Right cardiac atrium (tissue), 5 donors: ENCODE measurements at places on chromosomes 2 and 18.
A peak's percentile ranks its signal among the peaks of the same experiment; 100 is the strongest.

DNA sequence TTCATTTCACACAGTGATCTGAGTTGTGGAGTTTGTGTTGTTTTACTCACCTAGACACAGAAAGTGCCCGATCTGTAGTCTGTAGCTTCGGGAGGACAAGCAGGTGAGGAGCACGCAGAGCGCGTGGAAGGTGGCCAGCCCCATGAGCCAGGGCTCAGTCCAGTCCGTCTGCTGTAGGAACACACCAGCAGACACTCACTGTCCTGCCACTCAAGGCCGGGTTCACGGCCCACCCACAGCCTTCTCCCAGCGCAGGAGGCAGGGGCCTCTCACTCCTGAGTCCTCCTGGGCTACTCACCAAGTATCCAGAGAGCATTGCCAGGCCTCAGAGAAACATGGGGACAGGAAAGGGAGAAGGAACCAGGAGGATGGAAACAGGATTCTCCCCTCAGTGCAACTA lies 1.7 kb downstream of the TMEM18 start:
- DNase-seq = no peak

DNA sequence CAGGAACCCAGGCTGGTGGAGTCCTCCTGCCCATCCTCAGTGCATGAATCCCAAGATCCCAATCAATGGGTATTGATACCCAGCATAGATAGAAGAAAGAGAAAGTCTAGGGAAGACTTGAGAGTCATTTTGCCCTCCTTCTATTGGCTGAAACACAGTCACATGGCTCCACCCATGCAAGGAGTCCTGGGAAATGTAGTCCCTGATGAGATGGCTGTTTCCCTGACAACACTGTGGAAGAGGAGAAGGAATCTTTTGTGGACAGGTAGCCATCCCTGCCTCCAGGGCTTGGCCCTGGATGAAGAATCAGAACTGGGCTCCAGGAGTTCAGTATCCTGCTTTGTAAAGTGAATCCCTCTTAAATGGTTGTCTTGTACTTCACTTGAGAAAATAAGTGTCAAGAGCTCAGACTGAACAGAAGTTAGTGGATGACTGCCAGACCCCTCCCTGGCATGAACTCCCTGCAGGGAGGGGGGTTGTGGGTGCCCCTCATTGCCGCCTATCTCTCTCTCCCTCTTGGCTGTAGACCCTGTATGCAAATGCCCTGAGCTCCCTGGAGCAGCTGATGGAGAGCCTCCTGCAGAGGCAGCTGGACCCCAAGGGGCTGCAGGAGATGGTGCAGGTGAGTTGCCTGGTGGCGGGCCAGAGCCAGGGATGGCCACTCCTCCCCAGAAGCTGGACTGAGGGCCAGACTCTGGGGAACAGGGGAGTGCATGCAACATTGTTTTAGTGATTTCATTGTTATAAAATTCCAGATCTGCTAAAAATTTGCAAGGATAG lies 36.1 kb downstream of the MROH2A start:
- no peak for DNase-seq

- no peak for DNase-seq
Measured at GRCh38 chr2:102424754-102425153, 1.8 kb downstream of the IL18RAP start.

DNA sequence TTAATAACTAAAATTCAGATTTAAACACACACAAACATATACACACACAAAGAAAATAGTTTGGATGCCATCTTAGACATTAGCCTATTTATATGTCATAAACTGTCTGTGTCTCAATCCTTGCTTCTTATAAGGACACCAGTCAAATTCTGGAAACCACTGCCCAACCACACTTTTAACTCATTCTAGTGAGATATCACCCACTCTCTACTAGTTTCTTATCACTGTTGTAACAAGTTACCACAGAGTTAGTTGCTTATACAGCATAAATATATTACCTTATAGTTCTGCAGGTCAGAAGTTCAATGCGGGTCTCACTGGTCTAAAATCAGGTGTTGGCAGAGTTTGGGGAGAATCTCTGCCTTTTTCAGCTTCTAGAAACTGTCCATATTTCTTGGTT lies 239.1 kb downstream of the MTX2 start:
- no peak for DNase-seq

GRCh38 chr2:79994965-79995364 lies 309.6 kb downstream of the LRRTM1 start:
- DNase-seq = no peak

DNA sequence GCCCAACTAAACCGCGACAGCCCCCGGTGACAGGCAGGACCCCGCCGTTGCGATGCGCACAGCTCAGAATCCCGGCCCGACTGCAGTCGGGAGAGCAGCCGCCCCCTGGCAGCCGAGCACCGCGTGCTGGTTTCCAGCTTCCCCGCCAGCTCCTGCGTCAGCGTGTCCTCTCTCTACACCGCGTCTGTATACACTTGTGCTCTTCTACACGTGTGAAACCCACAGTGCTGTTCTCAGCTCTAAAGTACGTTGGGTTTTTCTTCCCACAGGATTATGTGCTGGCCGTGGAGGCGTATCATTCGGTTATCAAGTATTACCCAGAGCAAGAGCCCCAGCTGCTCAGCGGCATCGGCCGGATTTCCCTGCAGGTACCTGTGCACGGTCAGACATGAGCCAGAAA lies 54.0 kb downstream of the ADI1 start:
- no peak for DNase-seq

DNA sequence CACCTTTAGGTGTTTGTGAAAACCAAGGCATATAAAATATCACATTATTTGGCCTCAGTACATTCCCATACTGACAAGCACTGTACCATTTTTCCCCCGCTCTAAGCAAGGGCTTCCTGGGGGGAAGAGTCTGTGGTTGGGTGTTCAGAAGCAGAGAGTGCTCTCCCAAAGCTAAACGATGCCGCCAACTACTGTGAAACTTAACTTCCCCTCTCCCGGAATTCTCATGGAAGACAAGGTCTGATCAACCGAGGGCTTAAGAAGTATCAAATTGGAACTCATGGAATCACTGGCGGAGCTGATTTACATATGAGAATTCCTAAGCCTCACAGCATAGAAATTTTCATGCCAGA lies 433 bp upstream of the MFF start:
- no peak for DNase-seq

GRCh38 chr2:130853391-130853790 lies 16.7 kb downstream of the ARHGEF4 start:
- no peak for DNase-seq

GRCh38 chr2:105733875-105734274 lies 10.8 kb upstream of the NCK2 start:
- no peak for DNase-seq

GRCh38 chr18:13136056-13136903 lies 82.3 kb upstream of the LDLRAD4 start:
- peak; percentile 81 for DNase-seq

- DNase-seq = peak; percentile 63
Measured at GRCh38 chr2:120885321-120885720, 149.7 kb downstream of the GLI2 start.

- DNase-seq = peak; percentile 92
Measured at GRCh38 chr2:174682578-174683391, 81.5 kb downstream of the CHRNA1 start.

DNA sequence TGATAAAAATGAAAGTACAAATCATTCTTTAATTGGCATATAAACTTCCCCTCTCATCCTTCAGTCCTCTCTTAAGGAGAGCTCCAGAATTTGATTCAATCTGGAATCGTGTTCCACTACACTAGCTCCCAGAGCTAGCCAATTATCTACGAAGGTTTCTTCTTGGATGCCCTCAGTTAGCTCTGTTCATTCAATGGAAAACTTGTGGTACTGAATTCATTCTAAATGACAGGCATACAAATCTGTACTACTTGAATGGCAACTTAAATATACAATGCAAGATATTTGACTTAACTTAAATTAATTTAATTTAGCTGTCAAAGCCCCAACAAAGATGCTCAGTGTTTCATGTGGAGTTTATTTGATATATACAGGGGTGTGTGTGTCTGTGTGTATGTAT lies 1474.2 kb upstream of the CELF4 start:
- no peak for DNase-seq

GRCh38 chr2:197838036-197838435 lies 33.6 kb downstream of the PLCL1 start:
- peak; percentile 35 for DNase-seq

GRCh38 chr18:59189008-59189407 lies 30.9 kb upstream of the GRP start:
- no peak for DNase-seq

GRCh38 chr18:2572892-2573291 lies 1.5 kb downstream of the NDC80 start:
- no peak for DNase-seq

DNA sequence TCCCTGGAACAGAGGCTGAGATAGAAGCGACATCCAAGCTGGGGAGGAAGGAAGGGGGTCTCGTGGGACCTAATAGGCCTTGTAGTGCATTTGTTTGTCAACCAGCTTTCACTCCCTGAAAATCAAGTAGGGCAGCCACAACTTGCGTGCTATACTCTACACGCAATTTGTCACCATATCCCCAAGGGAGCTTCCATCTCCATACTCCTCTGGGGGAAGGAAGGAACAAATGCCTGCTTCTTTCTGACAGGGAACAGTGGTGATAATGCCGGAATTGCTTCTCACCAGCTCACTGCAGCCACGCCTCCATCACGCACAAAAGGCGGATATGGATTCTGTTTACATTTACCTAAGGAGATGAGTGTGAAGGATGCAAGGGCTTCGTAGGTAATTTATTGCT lies 213.4 kb downstream of the TMEM163 start:
- DNase-seq = no peak

- peak; percentile 20 for DNase-seq
Measured at GRCh38 chr2:168849610-168850009, 40.6 kb downstream of the SPC25 start.

DNA sequence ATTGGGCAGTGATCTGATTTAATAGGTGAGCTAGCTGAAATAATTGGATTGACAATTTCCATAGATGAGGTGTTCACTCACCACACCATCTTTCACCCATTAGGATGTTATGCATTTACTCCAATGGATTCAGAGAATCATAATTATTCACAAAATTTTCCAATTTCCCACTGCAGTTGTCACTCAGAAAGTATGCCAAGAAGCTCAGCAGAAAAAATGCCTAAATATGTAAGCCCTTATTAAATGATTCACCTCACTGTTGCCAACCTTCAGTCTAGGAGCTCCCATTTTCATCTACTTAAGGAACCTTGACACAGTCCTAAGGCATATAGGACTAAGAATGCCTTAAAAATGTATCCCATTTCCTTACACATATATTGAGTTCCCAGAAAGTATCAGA lies 94.3 kb downstream of the MBD2 start:
- no peak for DNase-seq

DNA sequence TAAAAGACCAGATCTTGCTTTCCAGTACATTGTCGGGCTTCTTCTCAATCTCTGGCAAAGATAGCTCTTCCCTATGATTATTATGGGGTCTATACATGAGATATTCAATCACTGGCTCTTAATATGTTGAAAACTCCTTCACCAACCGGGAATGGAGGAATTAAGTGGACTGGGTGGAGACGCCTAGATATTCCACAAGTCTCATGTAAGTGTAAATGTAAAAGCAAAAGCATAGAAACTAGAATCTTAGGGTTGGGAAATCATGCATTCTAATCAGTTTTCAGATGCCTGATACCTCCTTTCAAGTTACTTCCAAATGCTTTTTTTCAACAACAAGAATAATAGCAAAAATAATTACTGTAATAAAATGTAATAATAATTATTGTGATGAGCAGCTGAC lies 38.0 kb downstream of the DPP4 start:
- DNase-seq = no peak

DNA sequence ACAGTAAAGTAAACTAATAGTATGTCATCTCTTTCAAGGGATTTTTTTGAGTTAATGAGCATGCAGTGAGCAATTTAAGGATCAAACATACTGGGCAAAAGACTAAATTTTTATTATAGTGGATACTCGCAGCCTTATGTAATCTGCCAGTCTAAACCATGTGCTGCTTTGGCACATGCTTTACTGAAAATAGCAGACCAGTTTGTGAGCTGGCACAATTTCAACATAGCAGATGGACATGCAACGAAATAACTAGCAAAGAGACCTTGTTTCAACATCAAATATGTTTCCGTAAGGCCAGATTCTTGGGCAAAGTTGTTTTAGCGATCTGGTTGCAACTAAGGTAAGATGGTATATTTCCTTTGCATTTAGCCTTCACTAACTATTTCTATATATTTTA lies 807.3 kb downstream of the NR4A2 start:
- no peak for DNase-seq

- DNase-seq = no peak
Measured at GRCh38 chr18:55239740-55240139, 280.5 kb upstream of the CCDC68 start.

DNA sequence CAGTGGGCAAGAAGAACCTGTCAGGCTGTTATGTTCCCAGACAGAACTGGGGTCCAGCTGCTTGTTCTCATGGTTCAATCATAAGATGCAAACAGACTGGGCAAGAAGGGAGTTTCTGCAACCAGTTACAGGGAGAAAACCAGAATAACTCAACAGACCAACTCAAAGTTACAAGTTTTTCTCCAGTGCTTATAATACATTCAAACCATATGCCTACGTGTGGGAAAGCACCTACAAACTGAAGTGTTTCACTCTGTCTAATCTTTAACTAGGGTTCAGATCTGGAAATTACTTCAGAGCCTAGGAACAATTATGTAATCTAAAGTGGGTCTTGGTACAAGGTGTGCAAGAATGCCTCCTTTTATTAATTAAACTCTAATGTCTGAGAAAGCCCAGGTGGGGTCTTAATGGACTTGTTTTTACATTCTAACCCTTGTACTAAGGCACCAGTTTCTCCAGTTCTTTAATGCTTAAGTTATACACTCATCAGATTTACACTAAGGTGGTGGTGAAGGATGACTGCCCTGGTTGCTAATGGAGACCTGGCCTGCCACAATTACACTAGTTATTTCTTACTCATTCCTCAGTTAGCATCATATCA lies 951.9 kb downstream of the TSN start:
- DNase-seq = no peak

- DNase-seq = peak; percentile 16
Measured at GRCh38 chr2:166180951-166181812, 53.4 kb upstream of the SCN1A start.

DNA sequence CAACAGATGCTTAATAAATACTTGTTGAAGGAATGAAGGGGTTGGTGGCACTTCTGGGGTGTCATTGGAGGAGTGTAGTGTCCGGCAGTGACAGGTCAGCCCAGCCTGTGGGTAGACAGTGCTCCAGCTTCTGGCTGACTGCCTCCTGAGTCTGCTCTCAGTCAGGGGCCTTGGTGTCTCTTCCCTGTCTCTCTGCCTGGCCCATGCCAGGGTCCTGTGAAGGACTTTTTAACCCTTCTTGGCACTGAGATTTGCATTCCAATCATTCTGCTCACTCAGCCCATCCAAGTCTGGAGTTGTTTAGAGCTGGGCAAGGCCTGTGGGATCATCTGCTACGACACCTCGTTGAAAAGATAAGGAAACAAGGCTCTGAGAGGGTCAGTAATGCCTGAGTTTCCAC lies 1.4 kb upstream of the KCNK3 start:
- peak; percentile 78 for DNase-seq

GRCh38 chr2:136468799-136469369 lies 296.5 kb upstream of the THSD7B start:
- no peak for DNase-seq
